Fibroblast of skin of scalp (primary cell): ENCODE measurements at places on chromosomes 2 and 18.
A peak's percentile ranks its signal among the peaks of the same experiment; 100 is the strongest.

DNA sequence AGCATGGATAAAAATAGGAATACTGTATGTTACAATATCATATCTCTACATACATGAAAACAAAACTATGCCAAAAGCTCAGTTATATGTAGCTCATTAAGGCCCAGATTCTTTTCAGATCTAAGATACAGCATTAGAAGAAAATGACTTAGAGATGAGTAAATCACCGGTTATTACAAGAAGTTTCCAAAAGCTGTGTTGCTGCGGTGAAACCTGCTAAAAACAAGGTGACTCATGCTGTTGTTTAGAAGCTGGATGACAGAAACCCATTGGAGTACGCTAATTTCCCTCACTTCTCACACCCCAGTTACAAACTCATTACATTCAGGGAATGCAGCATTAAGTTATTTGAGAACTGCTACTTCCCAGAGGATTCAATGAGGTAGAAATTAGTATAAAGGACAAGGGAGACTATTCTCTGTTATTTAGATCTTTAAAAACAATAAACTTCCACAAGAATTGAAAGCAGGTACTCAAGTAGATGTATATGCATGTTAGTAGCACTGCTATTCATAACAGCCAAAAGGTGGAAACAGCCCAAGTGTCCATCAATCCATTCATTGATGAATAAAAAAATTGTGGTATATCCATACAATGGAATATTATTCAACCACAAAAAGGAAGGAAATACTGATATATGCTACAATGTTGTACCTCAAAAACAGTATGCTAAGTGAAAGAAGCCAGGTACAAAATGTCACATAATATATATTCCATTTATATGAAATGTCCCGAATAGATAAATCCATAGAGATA, 32.6 kb downstream of the RBKS start:
- DNase-seq: peak; percentile 25

DNA sequence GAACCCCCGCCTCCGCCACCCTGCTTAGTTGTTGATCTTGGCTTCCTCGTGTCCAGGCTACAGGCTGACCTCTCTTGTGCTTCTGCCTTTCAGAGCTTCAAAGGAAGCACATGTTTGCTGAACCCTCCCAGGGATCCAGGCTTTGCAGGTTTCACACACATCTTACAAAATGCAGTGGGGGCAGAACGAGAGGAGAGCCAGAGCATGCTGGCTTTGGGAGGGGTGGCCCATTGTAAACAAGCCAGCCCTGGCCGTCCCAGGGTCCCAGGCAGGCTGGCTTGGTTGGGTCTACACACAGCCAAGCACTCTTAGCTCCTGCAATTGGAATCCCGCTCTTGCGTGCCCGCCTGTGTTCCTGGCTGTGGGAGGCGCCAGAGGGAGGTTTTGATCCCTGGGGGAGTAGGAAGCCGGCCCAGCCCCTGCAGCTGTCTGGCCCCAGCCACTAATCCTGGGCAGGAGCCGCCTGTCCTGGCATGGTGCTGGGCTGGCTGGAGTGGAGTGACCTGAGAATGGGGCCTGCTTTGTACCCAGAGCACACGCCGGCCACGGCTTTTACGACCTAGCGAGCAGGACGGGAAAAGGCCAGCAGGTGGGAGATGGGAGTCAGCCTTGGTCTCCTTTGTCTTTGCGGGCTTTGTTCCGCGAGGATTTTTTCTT, 53.9 kb downstream of the SH3BP4 start:
- DNase-seq: peak; percentile 49

DNA sequence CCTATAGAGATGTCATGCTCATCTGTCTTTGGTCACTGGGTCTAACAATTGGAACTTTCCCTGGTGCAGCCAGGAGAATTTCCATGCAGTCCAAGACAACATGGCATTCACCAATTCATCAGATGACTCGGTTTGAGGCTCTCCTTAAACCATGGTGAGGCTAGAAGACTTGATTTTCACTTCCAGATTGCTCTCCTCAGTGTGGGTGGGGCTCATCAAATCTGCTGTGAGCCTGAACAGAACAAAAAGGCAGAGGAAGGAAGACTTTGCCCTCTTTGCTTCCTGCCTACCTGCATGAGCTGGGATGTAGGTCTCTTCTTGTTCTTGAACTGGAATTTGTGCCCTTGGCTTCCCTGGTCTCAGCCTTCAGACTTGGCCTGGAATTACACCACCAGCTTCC, 203.4 kb upstream of the TRIB2 start:
- DNase-seq: no peak

DNA sequence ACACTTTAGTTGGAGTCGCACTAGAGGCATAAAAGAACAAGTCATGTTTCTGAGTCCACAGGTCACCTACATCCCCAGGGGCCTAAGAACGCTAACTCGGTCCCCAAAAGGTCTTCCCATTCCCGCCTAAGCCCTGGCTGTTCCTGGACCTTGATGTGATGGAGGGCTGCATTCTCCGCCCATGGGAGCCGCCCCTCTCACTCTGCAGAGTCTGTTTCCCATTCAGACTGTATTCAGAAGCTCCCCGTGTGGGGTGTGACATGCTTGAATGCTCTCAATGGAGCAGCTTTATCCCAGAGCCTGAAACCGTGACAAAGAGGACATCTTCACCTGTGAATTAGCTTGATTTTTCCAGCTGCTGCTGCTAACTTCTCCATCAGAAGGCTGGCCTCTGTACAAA, 319.0 kb upstream of the KLHL29 start:
- no peak for DNase-seq

DNA sequence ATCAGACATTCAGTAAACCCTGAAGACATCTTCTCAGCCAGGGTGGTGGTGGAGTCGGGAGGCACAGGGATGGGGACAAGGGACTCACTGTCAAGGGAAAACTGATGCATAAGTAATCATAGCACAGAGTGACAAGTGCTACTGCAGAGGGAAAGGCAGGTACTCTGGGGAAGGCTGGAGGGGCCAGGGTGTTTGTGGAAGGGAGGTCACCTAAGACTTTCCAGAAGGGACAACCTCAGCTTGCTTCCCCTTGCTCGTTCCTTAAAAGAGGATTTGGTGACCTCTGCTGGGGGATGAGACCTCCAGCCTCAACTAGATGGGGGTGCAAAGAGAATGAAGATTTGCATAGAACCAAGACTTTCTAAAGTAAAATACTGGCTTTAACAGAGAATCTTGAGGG, 99.5 kb downstream of the SLC4A3 start:
- DNase-seq: no peak

GRCh38 chr2:24806661-24807036, 13.4 kb downstream of the CENPO start:
- no peak for DNase-seq

DNA sequence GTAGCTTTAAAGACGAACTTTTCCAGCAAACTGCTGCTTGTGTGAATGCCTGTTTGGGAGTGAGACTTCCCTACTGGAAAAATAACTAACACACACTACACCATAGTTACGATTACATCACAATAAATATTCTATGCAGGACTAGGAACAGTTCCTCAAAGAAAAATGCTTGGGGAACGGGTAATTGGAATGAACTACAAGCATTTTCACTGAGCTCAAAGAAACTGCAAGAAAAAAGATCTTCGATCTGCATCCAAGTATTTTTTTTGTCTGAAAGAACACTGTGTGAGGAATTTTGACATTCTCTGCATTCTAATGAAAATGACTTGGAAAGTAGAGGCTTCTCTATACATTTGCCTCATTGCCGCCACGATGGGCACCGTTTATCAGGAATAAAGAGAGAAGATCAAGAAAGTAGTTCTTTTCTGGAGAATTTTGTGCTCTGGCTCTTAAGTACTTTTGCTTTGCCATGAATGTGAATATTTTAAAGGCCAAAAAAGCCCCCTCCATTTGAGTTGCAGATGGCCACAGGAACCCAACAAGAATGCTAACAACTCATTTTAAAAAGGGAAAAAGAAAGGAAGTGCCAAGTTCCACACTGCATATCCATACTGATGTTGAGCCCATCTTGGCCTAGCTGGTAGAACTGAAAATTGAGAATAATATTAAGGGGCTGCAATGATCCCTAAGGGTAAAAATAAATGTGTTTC, 13.6 kb downstream of the LYPD1 start:
- no peak for DNase-seq

GRCh38 chr18:56927786-56928185, 219.1 kb upstream of the BOD1L2 start:
- no peak for DNase-seq

DNA sequence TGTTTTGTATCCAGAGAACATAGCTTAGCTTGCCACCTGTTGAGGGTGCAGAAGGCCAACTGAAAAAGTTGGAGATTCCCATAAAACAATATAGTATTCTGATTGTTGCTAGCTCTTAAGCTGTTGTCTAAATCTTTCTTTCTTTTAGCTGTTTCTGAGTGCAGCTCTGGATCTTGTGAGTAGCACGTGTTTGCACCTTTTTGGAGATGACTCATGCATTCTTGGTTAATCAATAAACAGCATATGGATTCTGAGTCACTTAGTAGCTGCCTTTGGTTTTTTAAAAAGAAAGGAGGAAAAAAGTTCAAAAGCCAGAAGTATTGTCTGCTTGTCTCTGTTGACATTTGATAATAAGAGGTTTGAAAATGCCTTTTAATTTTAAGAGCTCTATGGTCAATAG, 483.0 kb upstream of the FSIP2 start:
- no peak for DNase-seq

DNA sequence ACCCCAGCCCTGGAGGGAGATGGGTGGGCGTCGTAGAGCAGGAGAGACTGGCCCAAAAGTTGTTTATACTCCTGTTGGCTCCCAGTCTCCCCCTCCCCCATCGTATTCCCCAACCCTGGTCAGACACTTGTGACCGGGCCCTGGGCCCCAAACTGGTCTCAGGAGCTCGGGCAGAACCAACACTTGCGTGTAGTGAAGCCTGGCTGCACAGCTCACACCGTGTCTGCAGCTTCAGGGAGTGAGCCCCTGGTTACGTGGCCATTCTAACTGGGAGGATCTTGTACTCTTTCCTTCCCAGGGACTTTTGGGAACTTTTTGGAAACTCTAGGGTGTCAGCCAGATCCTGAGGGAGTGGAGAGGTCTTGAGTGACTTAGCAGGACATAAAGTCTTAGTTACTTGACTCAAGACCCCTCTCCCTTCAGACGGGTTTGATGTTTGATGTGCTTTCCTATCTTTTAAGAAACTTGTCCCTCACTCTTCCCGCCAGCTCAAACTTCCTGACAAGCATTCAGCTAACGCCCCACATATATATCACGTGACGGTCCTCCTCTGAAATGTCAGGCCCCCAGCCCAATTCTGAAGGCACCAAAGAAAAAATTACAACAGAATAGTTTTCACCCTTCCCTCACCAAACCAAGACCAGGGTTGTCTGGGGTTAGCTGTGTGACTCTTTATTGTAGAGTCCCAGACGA, 2.3 kb downstream of the PKDCC start:
- DNase-seq: no peak

GRCh38 chr2:12854001-12854530, 137.3 kb downstream of the TRIB2 start:
- DNase-seq: no peak

DNA sequence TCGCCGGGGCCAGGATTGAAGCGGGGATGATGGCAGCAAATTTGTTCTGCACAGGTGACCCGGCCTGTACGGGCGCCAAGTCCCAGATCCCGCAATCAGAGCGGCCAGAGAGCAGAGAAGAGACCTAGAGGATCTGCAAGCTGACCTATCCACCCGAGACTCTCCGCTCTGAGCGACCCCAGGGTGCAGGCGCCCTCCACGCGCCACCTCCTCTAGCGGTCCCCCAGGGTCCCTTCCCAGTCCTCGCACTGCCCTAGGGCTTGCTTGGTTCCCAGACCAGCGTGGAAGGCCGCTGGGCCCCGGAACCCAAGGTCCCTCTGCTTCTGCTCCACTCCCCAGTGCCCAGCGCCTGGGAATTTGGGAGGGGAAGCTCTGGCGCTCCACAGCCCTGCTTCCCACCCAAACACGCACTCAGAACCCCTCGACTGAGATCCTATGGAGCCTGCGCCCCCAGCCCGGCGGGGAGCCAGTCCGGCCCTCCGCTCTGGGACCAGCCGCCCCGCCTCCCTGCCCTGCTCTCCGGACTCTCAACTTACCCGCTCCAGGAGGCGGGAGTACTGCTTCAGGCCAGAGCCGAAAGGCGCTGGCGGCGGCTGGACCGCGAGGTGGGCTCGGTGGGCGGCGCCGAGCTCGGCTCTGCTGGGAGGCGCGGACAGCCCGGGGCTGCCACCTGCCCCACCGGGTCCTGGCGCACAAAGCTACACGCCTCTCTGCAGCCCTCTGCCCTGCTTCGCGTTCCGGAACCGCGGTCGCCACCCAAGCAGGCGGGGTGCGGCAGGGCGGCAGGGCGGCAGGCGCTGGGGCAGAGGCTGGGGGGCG, 3.0 kb upstream of the SIX3 start:
- DNase-seq: no peak

DNA sequence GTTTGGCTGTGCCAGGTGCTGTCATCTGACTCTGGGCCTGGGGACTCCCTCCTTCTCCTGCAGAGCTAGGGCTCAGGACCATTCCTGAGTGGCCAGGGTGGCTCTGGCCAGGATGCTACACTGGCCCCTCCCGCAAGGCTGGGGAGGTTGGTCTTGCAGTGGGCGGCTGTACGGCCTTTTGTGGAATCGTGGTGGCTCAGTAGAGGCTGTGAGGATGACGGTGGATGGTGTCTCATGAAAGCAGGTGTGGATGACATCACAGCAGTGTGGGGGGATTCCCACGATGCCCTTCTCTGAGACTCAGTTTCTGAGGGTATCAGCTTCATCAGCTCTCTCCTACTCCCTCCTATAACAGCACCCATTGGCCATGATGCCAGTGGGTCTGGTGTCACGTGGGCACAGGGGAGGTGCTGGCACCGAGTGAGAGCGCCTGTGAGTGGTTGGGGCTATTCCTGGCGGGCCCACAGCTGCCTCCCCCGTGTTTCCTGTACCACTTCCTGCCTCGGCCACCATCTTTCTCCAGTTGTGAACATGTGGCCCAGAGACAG, 144.2 kb upstream of the HDAC4 start:
- DNase-seq: no peak

DNA sequence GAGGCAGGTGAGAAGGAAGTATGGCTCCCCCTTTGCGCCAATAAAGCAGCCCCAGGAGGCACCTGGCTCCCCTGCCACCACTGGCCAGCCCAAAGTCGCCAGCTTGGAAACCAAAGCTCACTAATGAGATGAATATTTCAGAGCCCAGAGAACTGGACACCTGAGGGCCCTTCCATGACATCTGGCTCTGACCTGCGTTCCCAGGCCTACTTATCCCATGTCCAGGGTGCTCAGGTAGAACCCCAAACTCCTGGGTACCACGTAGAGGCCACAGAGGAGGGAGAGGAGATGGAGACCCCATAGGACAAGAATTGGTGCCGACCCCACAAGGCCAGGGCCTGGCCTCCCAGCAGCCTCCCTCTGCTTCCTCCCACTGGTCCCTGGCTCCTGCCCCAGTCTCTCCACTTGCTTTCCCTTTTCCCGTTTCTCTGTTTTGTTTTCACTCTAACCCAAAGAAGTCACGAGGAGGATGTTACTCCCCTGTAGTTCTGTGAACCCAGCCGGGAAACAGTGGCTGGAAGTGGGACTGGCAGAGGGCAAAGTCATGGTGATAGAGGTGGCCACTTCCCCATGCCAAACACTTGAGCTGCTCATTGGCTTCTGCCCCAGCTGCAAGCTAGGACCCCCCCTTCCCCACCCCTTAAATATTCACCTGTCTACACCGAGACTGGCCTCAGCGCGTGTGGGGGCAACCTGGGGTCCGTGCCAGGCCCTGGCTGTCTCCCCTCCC, 820 bp downstream of the TMBIM1 start:
- no peak for DNase-seq

GRCh38 chr2:16755442-16755841, 89.8 kb upstream of the CYRIA start:
- no peak for DNase-seq
